ENCODE measurements at places on chromosomes 1 and 21. TPM values are rescaled to one million over a fixed set of nuclear protein-coding genes. Genes with fewer than 3 reads are reported as not detected.

DNA sequence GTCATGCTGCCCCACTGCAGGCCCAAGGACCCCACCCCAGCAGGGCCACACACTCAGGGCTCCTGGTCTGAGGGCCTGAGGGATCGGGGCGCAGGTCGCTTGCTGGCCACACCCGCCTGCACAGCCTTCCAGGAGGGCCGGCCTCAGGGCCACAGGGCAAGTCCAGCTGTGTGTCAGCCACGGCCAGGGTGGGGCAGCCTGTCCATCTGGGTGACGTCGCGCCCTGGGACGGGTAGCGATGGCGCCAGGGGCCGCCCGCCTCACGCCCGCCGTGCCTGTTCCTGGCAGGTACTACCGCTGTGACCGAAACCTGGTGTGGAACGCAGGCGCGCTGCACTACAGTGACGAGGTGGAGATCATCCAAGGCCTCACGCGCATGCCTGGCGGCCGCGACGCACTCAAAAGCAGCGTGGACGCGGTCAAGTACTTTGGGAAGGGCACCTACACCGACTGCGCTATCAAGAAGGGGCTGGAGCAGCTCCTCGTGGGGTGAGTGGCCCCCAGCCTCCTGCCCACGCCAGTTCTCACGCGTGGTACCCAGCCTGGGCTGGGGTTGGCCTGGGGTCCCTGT lies 2.5 kb downstream of the COL6A1 start:
- peak; percentile 90 for DNase-seq

DNA sequence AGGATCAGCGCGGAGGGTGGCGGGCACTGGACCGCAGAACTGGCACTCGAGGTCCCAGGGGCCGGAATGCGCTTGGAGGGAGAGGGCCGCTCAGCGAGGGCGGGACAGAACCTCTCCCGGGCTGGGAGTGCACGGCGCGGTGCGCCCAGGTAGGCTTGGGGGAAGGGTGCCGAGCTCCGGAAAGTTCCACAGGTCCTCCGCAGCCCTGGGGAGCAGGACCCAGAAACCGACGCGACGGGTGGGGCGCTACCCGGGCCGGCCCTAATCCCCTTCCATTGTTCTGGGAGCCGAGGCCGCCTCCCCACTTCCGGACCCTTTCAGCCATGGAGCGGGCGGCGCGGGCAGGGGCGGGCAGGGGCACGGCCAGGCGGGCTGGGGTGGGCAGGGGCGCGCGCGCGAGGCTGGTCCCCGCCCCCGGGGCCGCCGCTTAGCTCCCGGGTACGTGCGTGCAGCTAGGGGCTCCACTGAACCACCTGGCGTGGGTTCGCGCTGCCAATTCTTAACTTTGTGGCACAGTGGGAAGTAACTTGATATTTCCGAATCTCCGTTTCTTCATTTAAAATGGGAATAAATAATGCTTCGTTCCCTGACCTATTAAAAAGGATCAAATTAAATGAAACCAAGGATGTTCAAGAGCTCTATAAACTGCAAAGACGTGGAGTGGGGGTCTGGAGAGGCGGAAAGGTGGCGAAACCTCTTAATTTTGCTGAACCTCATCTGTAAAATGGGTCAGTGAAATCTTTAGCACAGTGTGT lies 20.7 kb downstream of the LGR6 start:
- DNase-seq, result no peak

GRCh38 chr1:7470904-7471638 lies 300.0 kb upstream of the VAMP3 start:
- DNase-seq, result peak; percentile 87

- no peak for DNase-seq
These were observed 737.2 kb upstream of the CHRM3 start for GRCh38 chr1:238649200-238649599.

The BARHL2 gene
- total RNA-seq, result not detected

DNA sequence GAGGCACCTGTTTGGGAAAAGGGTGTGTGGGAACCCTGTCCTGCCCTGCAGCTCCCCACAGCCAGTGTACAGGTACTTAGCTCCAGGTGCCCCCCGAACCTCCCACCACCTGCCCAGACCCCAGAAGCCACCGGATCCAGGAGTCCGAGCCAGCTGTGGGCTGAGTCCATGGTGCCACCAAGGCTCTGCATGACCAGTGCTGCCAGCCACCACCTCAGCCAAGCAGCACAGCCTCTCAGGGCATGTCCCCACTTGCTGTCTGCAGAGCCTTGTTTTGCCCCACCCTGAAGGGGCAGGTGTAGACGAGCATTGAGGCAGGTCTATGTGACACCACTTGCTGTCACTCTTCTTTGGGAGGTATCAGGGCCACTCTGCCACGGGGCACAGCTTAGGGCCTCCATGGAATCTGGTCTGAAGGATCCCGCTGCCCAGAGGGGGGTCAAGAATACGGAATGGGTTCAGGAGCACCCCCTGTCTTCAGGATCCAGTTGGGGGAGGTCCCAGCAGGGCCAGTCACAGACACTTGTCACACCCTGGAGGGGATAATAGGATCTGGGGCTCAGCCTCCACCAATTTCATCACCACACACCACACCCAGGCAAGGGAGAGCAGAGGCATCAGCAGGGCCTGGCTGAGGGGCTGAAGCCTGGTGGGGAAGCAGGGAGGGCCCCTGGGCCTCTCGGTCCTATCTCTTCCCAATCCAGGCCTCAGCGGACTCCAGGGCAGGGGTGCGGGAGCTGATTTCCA lies 27.7 kb downstream of the ARHGEF19 start:
- no peak for DNase-seq

DNA sequence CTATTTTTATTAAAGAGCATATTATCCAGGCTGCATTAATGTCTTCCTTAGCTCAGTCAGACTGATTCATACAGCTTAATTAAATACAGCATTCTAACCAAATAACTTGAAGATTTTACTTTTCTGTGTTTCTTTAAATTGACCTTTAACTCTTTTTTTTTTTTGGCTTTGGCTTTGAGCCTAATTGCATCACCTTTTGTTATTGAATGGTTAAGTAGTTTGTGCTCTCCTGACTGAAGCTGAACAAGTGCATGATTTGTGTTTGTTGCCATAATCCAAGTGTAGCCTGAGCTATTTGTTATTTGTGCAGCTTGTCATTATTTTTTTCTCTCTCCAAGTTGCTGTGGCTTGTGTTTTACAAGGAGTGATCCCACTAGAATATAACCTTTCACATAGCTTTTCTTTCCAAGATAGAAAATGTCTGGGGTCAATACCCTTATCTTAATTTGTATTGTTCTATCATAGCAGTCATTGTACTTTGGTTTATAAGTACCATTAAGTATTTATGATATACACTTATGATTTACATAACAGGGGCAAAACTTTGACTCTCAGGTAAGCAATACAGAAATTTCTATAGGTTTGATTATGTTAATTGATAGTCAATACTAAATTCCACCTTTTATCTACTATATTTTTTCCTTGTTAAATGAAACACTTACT lies 31.6 kb downstream of the CDC14A start:
- no peak for DNase-seq

The PTGFR gene
- total RNA-seq, result 0.63 TPM

- no peak for DNase-seq
These were observed 658.5 kb downstream of the AJAP1 start for GRCh38 chr1:5312862-5313261.

GRCh38 chr1:210978316-210978973 lies 155.5 kb downstream of the KCNH1 start:
- no peak for DNase-seq

The LCE2C gene
- not detected for total RNA-seq

- DNase-seq, result no peak
These were observed 144.6 kb upstream of the HMGB4 start for GRCh38 chr1:33719326-33719725.

Data from right cardiac atrium (tissue), 5 donors.